Spinal cord (tissue), 10 donors: ENCODE measurements at places on chromosomes 4 and X. TPM values are rescaled to one million over a fixed set of nuclear protein-coding genes. Genes with fewer than 3 reads are reported as not detected.

DNA sequence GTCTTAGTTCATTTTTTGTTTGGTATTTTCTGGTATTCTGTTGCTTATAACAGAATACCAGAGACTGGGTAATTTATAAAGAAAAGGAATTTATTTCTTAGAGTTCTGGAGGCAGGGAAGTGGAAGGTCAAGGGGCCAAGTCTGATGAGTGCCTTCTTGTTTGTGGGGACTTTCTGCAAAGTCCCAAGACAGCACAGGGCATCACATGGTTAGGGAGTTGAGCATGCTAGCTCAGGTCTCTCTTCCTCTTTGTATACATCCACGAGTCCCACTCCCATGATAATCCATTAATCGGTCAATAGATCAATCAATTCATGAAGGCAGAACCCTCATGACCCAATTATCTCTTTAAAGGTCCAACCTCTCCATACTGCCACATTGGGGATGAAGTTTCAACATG, 31.1 kb downstream of the IL13RA1 start:
- H3K27me3 ChIP-seq: peaks cover 3% of the 10 kb centered on the region
- H3K4me1 ChIP-seq: no peaks in the 10 kb centered on the region
- no peak overlapping the region for H3K27ac ChIP-seq
- DNase-seq: no peak

- no peaks in the 10 kb centered on the region for H3K4me1 ChIP-seq
- DNase-seq: no peak
- H3K36me3 ChIP-seq: no peaks in the 10 kb centered on the region
- no peak overlapping the region for H3K27ac ChIP-seq
- no peak overlapping the region for H3K4me3 ChIP-seq
These were observed 239.6 kb upstream of the TRAM1L1 start for GRCh38 chr4:117324851-117325491.

- no peaks in the 10 kb centered on the region for H3K4me1 ChIP-seq
- no peak overlapping the region for H3K27ac ChIP-seq
These were observed 606.8 kb upstream of the BOD1L1 start for GRCh38 chr4:14234307-14234706.

DNA sequence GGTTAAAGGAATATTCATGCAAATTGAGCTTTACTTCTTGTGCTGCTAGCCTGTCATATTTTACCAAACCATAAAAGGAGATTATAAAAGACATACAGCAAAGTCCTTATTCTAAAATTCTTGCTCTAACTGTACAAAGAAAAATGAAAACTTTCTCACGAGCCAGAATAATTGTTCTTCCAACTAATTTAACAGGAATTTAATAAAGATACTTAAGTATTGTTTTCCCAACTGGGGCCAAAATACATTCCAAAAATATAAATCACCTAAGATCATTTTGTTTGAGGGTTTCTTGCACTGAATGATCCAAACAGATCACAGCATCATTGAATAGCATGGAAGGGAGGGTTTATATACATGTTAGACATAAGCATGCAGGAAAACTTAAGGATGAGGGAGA, 127.1 kb upstream of the PCDH18 start:
- no peaks in the 10 kb centered on the region for H3K27me3 ChIP-seq
- no peaks in the 10 kb centered on the region for H3K4me1 ChIP-seq
- no peak for DNase-seq
- no peaks in the 10 kb centered on the region for H3K36me3 ChIP-seq

Gene HS6ST2
- 51.8 TPM for total RNA-seq
